ENCODE measurements at places on chromosomes 2 and 18. TPM values are rescaled to one million over a fixed set of nuclear protein-coding genes. Genes with fewer than 3 reads are reported as not detected.

Gene LYPD6
- 7.8 TPM for total RNA-seq

Gene GALNT1
- total RNA-seq, result 65.9 TPM

Gene MYO7B
- 0.59 TPM for total RNA-seq

Gene LTBP1
- 406 TPM for total RNA-seq

Gene FIGN
- 1.2 TPM for total RNA-seq

Gene MRPL33
- total RNA-seq, result 75.2 TPM

Gene KLHL30
- under 0.01 TPM for total RNA-seq

Gene PTMA
- total RNA-seq, result 665 TPM

Gene RIF1
- total RNA-seq, result 30.6 TPM

Gene CCDC148
- 1.2 TPM for total RNA-seq

Gene ATP6V1C2
- total RNA-seq, result under 0.01 TPM

Gene ST8SIA3
- not detected for total RNA-seq

Gene UGT1A5
- total RNA-seq, result not detected

Gene SERTAD2
- total RNA-seq, result 20.7 TPM

Gene LIMS4
- 18.4 TPM for total RNA-seq

Gene STAT1
- total RNA-seq, result 91.8 TPM

Gene EIPR1
- total RNA-seq, result 32.4 TPM

Gene FHOD3
- total RNA-seq, result 85.5 TPM

Gene GCG
- total RNA-seq, result not detected

Gene IL36G
- not detected for total RNA-seq

Gene ST6GAL2
- total RNA-seq, result 12.9 TPM

Gene DSG3
- 0.59 TPM for total RNA-seq

Gene ZSCAN30
- 14.8 TPM for total RNA-seq

Gene NTSR2
- not detected for total RNA-seq

Gene GPC1
- 102 TPM for total RNA-seq

Gene NEB
- 1.2 TPM for total RNA-seq

Gene ACTG2
- total RNA-seq, result 175 TPM

Gene ANKAR
- total RNA-seq, result 5.0 TPM

Gene EML6
- 1.7 TPM for total RNA-seq

Gene RGPD4
- not detected for total RNA-seq

Gene KCTD1
- 8.0 TPM for total RNA-seq

Gene QPCT
- total RNA-seq, result 44.5 TPM

Gene CD8A
- not detected for total RNA-seq

Gene G6PC2
- not detected for total RNA-seq

Gene IL36RN
- not detected for total RNA-seq

Gene CRYGD
- not detected for total RNA-seq

Gene ERICH2
- 0.30 TPM for total RNA-seq

Gene CNDP1
- total RNA-seq, result not detected

Gene SAG
- not detected for total RNA-seq

Gene HPCAL1
- total RNA-seq, result 17.5 TPM

Gene KCNJ3
- not detected for total RNA-seq

Gene CCL20
- 3.0 TPM for total RNA-seq

Gene MERTK
- 0.46 TPM for total RNA-seq

Gene TTN
- 1.0 TPM for total RNA-seq

Gene SRBD1
- total RNA-seq, result 19.0 TPM

Gene IL37
- total RNA-seq, result not detected

Gene TCF23
- not detected for total RNA-seq

Gene SLC38A11
- 0.23 TPM for total RNA-seq

Gene NR4A2
- 0.30 TPM for total RNA-seq

Gene MEIS1
- 45.0 TPM for total RNA-seq

Gene EIF5B
- 57.7 TPM for total RNA-seq

Gene CHN1
- 53.1 TPM for total RNA-seq

Gene YIPF4
- total RNA-seq, result 38.0 TPM

Gene RAPGEF4
- total RNA-seq, result 2.7 TPM

All from smooth muscle cell of the umbilical artery (primary cell).